H1 (cell line): ENCODE measurements at places on chromosomes 16 and 17.

GRCh38 chr17:61335105-61335844, 64.4 kb upstream of the TBX2 start:
- DNase-seq: no peak

- DNase-seq: no peak
These were observed 130.6 kb upstream of the DNAH9 start for GRCh38 chr17:11467639-11468038.

GRCh38 chr17:50191359-50192143, 9.9 kb downstream of the COL1A1 start:
- DNase-seq: no peak

DNA sequence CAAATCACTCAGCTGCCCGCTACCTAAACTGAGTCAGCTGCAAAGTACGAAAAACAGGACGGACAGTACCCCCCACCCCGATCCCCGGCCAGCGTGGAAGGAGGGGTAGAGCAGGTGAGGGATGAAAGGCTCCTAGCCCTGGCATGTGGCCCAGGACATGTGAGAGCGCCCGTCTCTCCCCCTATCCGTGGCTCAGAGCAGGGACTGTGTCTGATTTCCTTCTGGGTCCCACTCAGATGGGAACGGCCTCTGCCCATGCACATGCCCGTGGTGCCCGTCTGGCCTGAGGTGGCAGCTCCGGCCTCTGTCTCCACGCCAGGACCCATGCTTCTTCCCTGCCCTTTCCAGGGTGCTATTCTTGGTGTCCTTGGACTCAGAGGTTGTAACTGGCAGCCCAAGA, 30.2 kb upstream of the RASD1 start:
- no peak for DNase-seq

DNA sequence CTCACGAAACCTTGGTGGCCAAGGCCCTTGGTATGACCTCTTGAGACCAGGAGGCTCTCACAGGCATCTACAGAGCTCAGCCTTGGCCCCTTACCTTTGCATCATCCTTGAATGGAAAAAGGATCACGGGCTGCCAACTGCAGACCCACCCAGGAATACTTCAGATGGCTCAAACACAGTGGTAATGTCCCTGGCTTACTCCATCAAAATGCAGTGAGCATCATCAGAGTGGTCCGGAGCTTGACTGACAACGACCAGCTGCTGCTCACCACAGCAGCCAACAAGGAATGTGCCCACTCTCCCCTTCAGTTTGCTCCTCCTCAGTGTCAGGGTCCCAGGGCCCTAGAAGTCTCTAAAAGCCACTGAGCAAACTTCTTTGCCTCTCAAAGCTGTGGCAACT, 17.6 kb upstream of the MYH3 start:
- no peak for DNase-seq

GRCh38 chr16:4925791-4926190, 11.2 kb downstream of the PPL start:
- DNase-seq: no peak

GRCh38 chr17:79504181-79504605, 106.7 kb downstream of the RBFOX3 start:
- DNase-seq: no peak

- DNase-seq: no peak
These were observed 417.1 kb upstream of the SOX9 start for GRCh38 chr17:71703701-71704100.

DNA sequence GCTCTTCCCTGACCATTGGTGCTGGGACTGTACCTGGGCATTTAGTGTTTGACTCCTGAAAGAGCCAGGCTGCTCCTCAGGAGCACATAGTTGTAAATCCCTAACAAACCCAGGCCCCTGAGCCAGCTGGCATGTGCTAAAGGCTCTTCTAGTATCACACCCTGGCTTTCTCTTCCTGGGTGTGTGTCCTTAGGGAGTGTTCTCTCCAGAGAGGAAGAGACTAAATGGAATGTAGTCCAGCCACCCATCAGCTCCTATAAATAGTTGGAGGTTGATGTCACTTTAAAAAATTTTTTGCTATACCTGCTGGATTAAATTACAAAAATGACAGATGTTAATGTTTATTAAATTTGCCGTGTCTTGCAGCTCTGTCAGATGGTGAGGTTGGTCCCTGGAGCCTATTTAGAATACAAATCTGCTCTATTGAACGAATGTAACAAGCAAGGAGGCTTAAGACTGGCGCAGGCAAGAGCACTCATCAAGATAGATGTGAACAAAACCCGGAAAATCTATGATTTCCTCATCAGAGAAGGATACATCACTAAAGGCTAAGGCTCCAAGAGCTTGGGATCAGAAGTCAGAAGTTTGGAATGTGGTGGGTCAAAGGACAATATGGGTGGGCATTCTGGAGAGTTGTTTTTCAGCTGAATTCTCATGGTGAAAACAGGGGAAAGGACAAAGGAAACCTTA, 13.1 kb upstream of the DUSP14 start:
- DNase-seq: no peak

GRCh38 chr17:63950940-63951907, 19.1 kb upstream of the CD79B start:
- DNase-seq: peak; percentile 88

DNA sequence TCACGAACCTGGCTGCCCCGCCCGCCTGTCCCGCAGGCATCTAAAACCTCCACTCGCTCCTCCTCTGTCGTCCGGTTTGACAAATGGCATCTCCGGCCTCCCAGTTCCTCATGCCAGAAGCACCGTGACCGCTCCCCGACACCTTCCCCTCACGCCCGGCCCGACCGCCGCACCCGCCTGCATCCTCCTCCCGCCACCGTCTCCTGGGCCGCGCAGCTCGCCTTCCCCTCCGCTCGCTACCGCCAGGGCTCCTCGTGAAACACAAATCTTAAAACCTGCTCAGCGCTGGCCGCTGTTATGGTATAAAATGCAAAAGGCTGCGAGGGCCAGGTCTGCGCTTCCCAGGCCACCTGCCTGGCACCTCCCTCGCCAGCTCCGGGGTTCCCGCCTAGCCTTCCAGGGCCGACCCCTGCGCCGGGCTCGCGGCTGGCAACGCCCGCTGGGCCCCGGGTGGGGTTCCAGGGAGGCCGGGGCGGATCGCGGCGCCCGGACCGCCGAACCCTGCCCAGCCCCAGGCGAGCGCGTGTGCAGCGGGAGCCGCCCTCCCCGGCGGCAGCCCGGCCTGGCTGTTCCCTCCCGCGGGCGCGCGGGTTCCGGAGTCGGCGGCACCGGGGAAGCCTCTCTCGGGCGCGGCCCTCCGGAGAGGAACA, 488 bp downstream of the SPSB3 start:
- peak; percentile 56 for DNase-seq

GRCh38 chr16:55000595-55000994, 69.9 kb downstream of the IRX5 start:
- DNase-seq: no peak

GRCh38 chr17:80146121-80147034, 550 bp downstream of the EIF4A3 start:
- DNase-seq: no peak

DNA sequence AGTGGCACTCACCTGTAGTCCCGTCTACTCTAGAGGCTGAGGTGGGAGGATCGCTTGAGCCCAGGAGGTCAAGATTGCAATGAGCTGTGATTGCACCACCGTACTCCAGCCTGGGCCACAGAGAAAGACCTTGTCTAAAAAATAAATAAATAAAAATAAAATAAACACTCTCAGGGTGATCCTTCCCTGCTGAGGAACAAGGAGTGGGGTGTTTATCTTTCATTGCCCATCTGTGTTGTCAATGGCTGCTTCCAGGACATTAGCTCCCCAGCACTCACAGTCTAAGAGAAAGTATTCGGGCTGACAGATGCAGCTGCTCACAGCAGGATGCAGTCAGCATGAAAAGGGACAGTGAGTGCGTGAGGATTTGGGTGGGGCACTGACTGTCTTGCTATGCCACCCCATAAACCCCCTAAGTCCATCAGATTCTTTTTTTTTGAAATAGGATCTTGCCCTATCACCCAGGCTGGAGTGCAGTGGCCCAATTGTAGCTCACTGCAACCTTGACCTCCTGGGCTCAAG, 31.3 kb upstream of the RBBP6 start:
- DNase-seq: no peak

DNA sequence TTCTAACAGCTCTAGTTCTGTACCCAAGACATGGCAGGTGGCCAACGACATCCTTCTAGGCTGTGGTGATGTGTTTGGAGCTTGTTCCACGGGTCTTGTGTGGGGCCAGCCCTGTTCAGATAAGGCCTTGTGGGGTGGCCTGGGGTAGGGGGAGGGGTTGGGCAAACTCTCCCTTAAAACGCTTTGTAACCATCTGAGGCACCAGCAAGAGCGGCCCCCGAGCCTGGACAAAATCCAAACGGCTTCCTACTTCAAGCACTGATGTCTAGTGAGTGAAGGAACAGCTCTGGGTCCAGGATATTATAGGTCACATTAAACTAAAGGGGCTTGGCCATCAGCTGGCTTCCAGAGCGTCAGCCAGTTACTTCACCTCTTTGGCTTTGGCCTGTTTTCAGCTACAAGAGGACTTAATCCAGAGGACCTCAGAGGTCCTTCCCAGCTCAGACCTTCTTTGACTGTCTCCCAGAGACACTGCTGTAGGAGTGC, 11.9 kb downstream of the SERPINF1 start:
- no peak for DNase-seq

DNA sequence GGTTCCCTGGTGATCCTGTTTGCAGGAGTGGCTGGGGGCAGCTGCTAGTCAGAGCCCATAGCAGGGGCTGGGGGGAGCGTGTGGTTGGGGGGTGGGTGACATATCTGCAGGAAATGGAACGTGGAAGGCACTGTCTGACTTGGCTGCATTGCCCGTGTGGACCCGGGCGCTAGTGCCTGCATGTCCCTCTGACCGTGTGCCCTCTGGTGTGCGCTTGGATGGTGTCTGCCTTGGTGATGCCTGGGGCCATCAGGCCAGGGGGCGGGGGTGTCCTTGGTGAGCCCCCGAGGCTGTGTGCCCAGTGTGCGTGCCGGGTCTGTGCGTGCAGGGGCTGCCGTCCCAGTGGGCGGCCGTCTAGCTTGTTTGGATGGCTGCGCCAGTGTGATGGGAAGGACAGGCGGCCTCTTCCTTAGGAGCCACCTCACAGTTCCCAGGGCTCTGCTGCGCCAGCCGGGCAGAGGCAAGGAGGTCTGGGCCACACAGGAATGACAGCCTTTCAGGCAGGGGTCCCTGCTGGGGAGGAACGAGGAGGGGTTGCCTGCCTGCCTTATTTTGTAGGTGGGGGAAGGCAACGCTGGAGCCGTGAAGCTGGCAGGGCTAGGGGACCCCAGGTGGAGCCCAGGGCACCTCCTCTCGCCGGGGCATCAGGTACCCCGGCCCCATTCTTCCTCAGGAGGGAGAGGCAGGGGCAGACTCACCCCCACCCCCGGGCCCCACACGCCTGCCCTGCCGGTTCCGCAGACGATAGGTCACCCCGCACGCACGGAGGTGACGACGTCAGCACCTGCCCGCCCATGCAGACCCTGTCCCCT, 693 bp downstream of the NDRG4 start:
- DNase-seq: no peak

GRCh38 chr16:20320592-20320991, 6.7 kb downstream of the GP2 start:
- no peak for DNase-seq

DNA sequence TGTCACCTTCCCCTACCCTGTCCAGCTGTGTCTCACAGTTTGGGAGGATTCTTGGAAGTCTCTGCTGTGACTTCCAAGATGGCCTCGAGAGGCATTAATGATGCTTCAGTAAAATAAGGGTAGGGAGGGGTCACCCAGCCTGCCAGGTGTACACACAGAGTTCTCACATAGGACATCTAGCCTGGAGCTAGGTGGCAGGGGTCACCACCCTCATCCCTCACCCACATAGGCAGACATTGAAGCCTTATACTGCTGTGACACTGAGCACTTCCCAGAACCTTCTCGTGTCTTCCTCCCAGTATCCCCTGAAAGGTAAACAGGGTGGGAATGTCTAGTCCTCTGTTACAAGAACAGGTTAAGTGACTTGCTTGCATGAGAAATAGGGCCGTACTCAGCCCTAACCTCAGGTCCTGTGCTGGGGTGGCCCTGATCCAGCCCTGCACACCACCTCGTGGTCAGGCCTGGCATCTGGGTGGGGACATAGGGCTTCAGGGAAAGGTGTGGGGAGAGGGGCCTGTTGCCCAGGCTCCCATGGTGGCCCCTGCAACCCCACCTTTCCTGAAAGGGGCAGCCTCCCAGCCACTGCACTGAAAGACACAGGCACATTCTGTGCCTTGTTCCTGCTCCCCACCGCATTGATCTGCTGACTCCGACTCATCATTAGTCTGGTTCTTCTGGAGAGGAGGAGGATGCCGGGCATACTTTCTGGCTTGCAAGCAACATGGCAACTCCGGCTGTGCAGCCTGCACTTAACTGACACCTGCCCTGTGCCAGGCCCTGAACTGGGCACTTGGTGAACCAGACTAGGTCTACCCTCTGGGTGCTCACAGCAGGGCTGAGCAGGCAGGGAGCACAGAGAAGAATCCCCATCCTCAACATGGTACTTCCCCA, 3.6 kb upstream of the MMP15 start:
- no peak for DNase-seq

- DNase-seq: no peak
These were observed 30.2 kb downstream of the SPACA3 start for GRCh38 chr17:33021731-33022408.

- DNase-seq: no peak
These were observed 41.1 kb upstream of the TANGO6 start for GRCh38 chr16:68802190-68802589.
